Forelimb muscle (tissue), 1 donor: ENCODE measurements at places on chromosomes 13 and 19.
A peak's percentile ranks its signal among the peaks of the same experiment; 100 is the strongest.

DNA sequence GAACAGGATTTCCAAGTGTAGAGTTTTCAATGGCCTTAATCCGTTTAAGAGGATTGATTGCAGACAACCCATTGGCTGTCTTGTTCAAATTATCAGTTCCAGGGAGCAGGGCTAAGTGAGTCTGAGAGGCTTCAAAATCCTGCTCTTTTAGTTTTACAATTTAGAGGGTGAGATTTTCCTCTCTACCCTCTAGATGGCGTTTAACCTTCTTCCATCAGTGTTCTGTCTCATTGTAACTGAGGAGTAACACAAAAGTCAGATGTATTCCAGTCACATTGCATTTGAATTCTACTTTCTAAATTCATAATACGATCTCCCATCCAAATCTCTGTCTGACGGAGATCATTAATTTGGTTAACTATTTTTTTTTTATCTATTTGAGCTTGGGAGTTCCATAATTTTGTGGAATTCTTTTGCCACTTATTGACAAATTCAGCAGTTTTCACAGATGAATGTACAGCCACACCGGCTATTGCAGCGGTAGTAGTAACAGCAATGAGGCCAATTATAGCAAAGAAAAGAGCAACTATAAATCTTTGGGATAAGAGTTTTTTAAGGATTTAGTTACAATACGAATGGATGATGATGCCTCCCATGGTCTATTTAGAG, 7.8 kb upstream of the C19orf84 start:
- DNase-seq: no peak

GRCh38 chr19:3463714-3464586, 16.4 kb downstream of the SMIM24 start:
- no peak for DNase-seq

DNA sequence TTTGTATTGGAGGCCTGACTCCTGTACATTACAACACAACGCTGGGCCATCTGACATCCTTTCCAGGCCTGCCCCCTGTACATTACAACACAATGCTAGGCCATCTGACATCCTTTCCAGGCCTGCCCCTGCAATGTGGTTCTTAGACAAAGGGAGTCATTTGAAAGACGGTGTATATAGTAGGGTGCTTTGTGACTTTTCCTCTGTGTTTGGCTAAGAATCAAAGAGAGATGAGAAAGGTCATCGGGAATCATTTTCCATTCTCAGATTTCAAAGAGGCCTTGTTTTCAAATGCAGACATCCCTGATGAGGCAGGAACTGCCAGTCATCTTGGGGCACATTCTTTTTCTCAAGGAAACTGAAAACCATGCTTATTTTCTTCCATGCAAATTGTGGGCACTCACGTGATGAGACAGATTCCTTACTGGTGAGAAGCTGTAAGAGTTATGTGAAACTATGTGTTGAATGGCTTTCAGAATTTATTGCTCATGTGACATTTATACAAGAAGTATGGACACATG, 551.6 kb downstream of the MYO16 start:
- no peak for DNase-seq

DNA sequence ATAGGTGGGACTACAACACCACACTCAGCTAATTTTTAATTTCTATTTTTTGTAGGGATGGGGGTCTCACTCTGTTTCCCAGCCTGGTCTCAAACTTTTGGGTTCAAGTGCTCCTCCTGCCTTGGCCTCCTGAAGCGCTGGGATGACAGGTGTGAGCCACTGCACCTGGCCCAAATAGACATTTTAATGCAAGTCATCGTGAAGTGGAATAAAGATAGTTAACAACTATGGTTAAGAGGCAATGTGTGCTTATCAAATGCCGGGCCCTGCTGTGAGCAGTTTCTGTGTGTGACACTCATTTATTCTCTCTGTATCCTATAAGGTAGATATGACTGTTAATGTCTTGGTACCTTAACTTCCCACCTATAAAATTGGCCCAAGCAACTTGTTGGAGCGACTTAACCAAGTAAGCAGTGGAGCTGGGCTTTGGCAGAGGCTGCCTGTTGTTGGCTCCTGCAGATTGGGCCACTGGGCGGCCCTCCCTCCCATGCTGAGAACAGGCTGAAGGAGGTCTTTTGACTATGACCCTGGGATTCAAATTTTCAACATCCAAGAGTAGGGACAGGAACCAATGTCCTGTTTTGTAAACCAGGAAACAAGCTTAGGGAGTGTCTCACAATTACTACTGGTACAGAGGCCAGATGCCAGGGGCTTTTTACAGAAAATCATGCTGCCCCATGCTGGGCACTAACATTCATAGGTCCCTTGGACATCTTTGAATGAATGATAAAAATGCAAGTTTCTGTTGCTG, 450.7 kb downstream of the TSHZ3 start:
- no peak for DNase-seq

DNA sequence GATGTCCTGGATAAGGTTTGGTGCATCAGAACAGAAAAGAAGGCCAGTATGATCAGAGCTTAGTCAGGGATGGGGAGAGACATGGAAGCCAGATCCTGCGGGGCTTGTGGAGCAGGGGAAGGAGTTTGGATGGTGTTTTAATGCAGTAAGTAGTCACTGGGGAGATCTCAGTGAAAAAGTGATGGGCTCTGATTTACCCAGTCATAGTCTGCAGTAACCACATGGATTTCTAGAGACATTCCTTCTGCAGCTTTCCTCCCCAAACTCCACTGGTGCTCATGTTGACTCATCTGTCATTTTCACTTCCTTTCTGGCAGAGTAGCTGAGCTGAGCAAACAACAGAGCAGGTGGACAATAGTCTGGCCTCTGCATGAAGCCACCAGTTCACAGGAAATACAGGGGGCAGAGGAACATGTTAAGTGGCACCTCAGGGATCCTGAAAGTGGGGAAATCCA, 144.1 kb downstream of the DPF1 start:
- DNase-seq: no peak

- DNase-seq: no peak
Observed at GRCh38 chr19:15249972-15250639, 17.9 kb upstream of the EPHX3 start.

GRCh38 chr19:16001481-16002312, 52.9 kb downstream of the OR10H4 start:
- peak; percentile 16 for DNase-seq

DNA sequence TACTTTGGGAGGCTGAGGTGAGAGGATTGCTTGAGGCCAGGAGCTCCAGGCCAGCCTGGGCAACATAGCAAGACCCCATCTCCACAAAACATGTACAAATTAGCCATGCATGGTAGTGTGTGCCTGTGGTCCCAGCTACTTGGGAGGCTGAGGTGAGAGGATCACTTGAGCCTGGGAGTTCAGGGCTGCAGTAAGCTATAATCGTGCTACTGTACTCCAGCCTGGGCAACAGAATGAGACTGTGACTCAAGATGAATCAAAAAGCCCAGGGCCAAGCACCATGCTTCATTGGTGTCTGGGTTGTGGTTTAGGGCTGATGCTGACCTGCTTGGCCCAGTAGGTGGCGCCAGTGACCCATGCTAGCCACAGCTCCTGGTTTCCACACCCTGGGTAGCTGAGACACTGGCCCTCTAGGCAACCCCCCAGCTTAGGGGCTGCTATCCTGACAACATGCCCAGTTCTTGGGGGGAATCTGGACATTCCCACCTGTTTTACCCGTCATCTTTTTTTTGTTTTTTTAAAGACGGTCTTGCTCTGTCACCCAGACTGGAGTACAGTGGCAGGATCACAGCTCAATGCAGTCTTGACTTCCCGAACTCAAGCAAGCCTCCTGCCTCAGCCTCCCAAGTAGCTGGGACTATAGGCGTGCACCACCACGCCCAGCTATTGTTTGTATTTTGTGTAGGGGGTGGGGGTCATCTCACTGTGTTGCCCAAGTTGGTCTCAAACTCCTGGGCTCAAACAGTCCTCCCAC, 5.5 kb downstream of the CCDC124 start:
- no peak for DNase-seq

DNA sequence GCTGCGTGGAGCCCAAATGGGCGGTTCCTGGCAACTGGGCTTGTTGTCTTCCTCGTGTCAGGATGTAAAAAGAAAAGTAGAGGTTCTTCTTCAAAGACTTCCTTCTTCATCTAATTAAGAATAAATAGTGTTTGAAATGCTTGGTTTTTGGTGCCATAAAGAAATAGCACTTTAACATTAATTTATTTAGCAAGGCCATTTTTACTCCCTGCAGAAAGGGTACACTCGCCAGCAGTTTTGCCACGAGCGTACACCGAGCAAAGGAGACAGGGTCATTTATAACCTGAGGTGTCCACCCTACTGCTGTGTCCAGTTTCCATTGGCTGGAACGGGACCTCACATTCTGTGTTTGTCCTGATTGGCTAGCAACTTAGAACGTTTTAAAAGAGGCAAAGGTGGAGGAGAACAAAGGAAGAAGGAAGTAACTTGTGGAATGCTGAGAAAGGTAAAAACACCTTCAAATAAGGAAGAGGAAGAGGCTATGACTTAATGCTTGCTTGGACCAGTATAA, 21.8 kb upstream of the OR10H1 start:
- DNase-seq: no peak

GRCh38 chr19:35913589-35913988, 5.5 kb upstream of the TYROBP start:
- no peak for DNase-seq

GRCh38 chr13:78764665-78765064, 105.7 kb upstream of the OBI1 start:
- no peak for DNase-seq

DNA sequence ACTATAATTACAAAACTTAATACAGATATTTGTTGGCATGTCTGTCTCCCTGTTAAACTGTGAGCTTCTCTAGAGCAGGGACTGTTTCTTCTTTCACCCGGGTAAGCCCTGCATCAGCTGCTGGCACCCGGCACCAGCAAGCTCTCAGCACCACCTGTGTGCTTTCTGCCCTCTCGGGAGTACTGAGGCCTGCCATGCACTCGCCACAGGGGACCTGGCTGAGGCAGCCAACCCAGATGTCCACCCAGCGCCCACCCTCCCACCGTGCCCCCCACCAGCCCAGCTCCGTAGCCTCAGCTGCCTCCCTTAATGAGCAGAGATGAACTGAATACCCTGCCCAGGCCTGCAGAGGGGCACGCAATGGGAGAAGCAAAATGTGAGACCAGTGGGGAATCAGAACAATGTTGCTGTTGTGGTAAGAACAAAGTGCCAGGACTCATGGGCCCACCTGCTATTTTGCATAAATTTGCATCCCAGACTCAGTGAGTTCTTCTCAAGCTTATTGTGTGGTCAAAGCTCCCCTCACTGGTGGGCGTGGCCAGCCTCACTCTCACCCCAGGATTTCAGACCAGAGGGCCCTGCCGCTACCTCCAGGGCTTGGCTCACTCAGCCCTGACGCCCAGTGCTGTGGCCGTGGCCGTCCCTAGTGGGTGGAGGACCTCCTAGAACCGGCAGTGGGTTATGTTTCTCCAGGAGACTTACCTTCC, 14.6 kb upstream of the SERPINE3 start:
- no peak for DNase-seq

DNA sequence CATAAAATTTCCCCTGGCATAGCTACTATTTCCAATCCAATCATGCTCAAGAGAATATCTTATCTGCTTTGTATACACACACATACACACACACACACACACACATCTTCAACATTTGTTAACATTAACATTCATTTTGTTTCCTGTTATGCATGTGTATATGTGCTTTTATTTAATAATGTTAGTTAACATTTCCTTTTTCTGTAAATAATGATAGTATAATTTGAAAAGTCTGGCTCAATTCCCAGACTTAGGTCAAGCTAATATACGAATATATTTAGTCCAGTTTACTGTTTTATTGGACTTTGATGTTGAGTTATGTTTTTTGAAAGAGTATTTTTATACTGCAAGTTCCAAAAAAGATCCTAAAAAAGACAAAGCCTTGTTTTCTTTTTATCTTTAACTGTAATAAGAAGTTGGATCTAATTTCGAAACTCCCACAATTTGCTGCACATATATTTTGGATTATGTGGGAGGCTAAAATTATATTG, 1072.4 kb downstream of the EFNB2 start:
- no peak for DNase-seq

GRCh38 chr13:99415014-99415650, 86.1 kb upstream of the TM9SF2 start:
- DNase-seq: no peak

GRCh38 chr19:45074744-45075300, 1.5 kb downstream of the ZNF296 start:
- DNase-seq: no peak

DNA sequence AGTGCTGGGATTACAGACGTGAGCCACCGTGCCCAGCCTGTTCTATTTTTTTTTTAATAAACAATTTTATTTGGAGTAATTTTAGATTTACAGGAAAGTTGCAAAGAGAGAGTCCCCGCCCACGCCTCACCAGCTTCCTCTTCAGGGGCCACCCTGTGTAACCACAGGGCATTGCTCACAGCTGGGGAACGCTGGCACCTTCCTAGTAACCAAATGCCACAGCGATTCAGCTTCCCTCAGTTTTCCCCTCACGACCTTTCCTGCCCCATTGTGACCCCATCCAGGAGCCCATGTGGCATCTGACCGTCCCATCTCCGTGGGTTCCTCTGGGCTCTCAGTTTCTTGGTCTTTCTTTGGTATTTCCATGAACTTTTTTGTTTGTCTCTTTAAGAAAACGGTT, 83.9 kb downstream of the GNG7 start:
- no peak for DNase-seq

DNA sequence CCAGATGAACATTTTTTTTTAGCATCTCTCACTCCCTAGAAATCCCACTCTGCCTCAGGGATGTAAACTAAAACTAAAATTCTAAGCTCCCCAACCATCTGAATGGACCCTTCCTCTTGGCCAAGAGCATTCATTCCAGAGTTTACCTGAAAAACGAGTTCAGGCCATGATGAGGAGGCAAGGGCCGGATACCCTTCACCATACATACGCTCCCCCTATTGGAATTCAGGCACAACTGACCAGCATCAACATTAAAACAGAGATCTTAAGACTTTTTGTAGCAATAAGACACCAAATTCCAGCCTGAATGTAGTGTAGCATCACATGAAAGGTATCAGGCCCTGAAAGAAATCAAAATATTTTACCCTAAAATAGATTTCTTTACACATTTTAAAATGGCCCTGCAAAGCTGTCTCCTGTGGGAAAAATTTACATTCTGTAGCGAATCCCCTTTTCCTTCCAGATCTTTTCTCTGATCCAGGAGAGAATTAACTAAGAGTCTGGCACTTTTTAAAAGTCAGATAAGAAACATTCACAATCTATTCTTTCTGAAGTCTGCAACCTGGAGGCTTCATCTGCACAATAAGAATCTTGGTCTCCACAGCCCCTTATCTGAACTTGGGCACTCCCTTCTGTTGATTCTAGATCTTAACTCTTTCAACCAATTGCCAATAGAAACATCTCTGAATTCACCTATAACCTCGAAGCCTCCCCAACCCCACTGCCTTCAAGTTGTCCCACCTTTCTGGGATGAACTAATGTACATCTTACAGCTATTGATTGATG, 888.5 kb downstream of the UQCRFS1 start:
- DNase-seq: no peak
